ENCODE measurements at places on chromosomes 5 and 9.
A peak's percentile ranks its signal among the peaks of the same experiment; 100 is the strongest.

DNA sequence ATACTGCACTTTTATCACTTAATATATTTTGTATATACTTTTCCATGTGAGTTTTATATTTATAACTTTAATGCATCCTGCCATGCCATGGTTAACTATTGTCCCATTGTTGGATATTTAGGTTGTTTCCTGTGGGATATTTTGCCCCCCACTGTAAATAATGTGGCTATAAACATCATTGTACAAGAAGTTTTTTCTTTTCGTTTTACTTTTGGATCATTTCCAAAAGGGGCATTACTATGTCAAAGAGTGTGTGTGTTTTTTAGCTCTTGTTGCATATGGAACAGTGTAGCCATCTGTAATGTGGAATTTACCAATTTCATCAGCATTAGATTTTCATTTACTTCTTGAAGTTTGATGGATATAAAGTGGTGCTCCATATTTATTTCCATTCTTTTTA, 13.3 kb downstream of the ITGA2 start:
- no peak for DNase-seq

- no peak for DNase-seq
Measured at GRCh38 chr5:169415948-169416347, 115.0 kb upstream of the SLIT3 start.

- DNase-seq: no peak
Measured at GRCh38 chr9:131545786-131546335, 538 bp downstream of the PRRT1B start.

GRCh38 chr5:91830361-91830953, 447.3 kb upstream of the ARRDC3 start:
- DNase-seq: no peak

- DNase-seq: no peak
Measured at GRCh38 chr5:56986626-56986947, 34.7 kb upstream of the MIER3 start.

GRCh38 chr5:149002053-149002452, 60.8 kb downstream of the SH3TC2 start:
- DNase-seq: peak; percentile 100

DNA sequence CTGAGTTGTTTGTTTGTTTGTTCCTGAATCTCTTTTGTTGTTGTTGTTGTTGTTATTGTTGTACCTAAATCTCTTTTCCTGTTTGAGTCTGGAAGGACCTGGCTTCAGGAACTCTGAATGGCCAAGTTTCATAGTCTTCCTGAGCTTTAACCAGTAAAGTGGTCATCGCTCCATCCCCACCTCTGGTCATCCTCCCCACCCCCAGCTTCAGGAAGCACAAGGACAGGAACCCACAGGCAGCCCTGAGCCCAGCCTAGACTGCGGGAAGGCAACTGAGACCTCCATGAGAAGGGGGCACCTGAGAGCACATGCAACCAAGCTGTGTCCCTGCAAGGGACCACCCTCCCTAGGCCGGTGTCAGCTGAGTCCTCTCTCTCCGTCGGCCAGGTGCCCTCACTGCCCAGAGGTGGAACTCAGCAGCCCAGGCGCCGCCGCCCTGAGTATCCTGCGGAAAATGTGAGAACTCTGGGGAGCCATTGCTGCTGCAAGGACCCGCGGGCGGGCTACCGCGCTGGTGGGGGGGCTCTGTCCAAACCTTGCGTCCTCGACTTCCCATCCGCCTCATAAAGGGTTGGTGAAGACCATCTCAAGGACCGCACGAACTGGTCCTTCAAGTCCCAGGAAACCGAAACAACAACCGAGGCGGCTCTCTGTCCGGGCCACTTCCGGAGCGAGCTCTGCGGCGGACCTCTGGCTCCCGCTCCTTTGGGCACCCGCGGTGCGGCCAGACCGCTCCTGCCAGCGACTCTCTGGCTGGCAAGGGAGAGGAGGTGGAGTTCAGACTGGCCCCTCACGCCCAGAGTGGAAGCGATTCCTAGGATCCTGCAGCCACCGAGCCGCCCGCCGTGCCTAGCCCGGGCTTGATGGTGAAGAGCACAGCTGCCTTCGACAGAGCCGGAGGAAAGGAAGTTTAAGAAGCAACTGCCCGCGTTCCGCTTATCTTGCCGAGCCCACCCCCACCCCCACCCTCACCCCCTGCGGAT, 4.2 kb downstream of the BARX1 start:
- DNase-seq: peak; percentile 46

DNA sequence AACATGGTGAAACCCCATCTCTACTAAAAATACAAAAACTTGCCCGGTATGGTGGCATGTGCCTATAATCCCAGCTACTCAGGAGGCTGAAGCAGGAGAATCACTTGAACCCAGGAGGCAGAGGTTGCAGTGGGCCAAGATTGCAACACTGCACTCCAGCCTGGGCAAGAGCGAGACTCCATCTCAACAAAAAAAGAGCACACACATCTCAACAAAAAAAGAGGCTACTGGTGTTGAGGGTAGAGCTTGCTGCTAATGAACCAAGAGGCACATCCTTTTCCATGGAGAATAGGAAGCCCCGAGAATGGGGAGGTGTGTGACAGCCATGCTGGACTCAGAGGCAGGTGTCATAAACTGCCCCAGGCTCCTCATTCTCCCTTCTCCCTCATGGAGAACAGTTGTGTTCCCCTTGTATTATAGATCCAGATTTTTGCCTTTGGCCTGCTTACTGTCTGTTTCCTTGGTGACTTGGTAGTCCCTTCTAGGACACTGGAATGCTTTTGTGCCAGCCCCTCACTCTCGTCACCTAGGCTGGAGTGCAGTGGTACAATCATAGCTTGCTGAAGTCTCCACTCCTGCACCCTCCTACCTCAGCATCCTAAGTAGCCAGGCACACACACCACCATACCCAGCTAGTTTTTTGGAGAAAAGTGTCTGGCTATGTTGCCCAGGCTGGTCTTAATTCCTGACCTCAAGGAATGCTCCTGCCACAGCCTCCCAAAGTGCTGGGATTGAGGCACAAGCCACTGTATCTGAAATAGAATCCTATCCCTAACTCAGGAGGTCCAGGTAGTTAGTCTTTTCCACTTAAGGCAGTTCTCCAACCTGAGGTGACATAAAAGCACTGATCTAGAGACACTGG, 5.1 kb downstream of the RPL12 start:
- DNase-seq: no peak

DNA sequence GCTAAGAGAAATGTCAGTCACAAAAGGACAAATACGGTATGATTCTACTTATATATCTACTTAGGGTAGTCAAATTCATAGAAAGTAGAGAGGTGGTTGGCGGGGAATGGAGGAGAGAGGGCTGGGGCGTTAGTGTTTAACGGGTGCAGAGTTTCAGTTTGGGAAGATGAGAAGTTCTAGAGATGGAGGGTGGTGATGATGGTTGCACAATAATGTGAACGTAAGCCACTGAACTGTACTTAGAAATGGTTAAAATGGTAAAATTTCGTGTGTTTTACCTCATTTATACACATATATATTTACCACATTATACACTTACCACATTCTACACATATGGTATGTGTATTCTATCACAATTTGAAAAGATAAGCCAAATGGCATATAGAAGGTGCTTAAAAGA, 35.7 kb downstream of the LSM11 start:
- DNase-seq: no peak

DNA sequence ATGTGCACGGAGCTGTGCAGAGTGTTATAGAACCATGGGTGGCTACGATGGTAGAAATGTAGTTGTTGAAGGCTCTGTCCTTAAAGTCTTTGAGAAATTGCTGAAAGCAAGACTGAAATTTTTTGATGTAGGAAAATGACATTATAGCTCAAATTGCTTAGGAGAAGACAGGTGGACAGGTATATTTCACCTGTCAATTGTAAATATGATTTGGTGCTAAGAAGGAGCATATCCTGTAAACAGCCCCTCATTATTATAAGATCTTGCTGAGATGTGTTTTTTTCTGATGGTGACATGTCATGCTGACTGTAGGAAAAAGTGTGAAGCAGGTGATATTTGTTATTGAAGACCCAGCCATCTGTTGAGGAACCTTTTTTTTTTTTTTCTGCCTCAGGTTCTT, 377.9 kb downstream of the PSAT1 start:
- DNase-seq: no peak

DNA sequence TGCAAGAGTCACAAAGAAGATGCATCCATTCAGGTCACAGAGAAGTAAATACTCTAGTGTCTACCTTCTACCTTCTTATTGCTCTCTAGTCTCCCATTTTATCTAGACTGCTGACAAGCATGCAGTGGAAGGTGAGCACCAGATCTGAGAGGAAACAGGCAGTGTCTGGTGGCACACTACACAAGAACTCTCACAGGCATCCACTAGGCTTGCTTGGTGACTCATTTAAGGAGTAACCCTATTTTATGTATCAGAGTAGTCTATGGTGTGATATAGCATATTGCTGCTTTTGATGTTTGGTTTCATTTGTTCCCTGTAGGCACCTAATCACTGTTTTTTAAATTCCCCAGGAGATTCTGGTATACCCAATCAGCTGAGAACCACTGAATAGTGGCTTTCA, 1.6 kb upstream of the THBS4 start:
- no peak for DNase-seq

DNA sequence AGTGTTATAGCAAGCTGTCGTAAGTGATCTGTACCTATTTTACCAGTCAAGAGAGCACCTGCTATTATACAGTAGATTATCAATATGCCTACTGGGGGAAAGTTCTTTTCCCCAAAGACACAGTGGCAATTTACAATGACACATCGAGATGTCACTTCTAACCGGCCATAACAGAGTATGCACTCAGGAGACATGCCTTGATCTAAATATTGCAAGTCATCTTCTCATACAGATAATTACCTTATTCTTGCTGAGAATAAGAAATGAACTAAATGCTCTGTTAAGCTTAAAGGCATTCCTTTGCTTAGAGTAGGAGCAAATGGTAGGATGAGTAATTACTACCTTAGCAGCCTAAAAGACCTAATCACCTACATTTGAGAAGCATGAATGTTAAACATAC, 71.6 kb downstream of the PKD2L2 start:
- DNase-seq: no peak

- no peak for DNase-seq
Measured at GRCh38 chr5:28822071-28822470, 1783.7 kb upstream of the CDH9 start.

GRCh38 chr5:122064992-122065391, 13.1 kb downstream of the LOX start:
- DNase-seq: no peak

- DNase-seq: no peak
Measured at GRCh38 chr5:175800656-175801081, 70.7 kb upstream of the CPLX2 start.

GRCh38 chr9:116191576-116192415, 38.2 kb downstream of the PAPPA start:
- no peak for DNase-seq

- DNase-seq: no peak
Measured at GRCh38 chr5:139985290-139985689, 57.8 kb downstream of the NRG2 start.

GRCh38 chr9:109482391-109482916, 15.7 kb downstream of the PTPN3 start:
- DNase-seq: no peak

GRCh38 chr9:98333703-98334582, 78.5 kb upstream of the TBC1D2 start:
- peak; percentile 41 for DNase-seq

DNA sequence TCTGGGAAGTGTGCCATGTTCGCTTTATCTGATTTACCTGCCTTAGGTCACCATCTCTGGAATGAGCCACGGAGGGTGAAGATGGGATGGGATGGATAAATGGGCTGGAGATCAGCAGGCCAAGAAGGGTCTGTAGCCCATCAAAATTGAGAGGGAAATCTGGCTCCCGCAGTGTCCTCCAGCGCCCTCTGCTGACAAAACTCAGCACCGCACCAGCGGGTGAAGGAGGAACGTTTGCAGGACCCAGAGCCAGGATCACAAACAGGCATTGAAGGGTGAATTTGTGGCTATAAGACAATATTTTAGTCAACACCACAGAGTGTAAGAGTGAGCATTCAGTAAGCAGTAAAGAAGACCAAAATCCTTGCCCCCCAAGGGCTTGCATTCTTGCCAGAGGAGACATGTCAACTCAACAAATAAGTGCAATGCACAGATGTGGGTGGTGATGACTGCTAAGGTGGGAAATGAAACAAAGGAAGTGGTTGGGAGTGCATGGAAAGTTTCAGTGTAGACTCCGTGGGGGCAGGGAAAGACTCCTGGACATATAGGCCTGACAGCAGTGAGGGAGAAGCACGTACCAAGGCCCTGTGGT, 124.4 kb downstream of the TENT4A start:
- DNase-seq: no peak

DNA sequence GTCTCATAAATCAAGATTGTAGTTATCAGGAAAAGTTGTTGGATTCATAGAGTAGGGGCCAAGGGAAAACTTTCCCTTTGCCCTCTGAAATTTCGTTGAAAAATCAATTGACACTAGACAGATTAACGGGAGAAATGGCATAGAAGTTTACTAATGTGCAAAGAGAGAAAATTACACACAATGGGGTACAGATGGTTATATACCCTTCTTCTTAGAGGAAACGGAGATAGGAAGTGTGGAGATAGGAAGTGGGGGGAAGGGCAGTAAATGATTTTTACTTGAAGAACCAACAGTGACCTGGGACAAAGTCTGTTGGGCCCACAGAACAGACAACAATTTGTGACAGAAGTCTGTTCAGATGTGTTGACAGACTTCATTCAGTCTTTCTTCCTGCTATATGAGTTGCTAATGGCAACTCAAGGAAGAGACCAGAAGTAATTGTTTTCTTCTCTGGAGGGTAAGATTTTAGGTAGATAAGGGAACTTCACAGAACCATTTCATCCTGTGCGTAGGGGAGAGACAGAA, 177.9 kb downstream of the C9orf152 start:
- no peak for DNase-seq
